ENCODE measurements at places on chromosomes 1 and 21.

DNA sequence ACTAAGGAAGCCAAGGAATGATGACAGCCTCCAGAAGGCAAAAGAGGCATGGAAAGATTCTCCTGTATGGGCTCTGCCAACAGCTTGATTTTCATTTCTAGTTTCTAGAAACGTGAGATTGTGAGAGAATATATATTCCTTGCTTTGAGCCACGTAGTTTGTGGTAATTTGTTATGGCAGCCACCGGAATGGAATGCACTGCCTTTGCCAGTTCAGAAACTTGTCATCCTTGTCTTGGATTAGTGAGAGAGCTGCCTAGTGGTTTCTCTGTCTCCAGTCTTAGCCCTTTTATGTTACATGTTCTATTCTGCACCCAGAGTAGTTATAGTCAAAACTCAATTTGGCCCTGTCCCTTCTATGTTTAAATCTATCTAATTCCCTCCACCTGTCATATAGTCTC lies 216.0 kb upstream of the PTGFR start:
- DNase-seq: no peak

GRCh38 chr1:219325368-219325742 lies 151.7 kb downstream of the LYPLAL1 start:
- DNase-seq: no peak

DNA sequence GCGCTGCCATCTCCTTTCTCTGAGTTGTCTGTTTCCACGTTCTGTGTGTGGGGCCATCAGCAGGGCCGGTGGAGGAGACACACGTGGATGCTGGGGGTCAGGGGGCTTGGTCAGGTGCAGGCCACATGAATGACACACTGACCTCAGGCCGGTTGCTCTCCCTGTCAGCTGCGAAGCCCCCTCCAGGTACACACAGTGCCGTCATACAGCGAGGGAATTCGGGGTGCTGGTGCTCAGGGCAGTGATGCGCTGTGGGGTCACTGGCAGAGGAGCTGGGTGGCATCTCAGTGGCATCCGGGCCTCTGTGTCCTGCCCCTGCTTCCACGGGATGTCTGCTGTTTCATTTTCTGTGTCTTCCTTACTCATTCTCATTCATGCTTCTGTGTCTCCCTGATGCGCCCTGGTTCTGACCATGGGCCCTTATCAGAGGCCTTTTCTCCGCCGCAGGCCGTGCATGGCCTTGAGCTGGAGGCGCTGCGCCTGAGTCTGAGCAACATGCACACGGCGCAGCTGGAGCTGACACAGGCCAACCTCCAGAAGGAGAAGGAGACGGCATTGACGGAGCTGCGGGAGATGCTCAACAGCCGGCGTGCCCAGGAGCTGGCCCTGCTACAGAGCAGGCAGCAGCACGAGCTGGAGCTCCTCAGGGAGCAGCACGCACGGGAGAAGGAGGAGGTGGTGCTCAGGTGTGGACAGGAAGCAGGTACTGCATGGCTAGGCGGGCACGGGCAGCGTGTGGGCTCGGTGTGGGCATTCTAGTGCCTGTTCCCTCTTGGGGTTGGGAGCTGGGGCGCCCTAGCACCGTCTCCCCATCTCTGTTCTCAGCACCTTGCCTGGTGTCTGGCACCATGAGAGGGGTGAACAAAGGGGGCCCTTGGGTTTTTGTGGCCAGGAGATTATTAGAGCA lies 22.6 kb downstream of the PCNT start:
- no peak for DNase-seq

DNA sequence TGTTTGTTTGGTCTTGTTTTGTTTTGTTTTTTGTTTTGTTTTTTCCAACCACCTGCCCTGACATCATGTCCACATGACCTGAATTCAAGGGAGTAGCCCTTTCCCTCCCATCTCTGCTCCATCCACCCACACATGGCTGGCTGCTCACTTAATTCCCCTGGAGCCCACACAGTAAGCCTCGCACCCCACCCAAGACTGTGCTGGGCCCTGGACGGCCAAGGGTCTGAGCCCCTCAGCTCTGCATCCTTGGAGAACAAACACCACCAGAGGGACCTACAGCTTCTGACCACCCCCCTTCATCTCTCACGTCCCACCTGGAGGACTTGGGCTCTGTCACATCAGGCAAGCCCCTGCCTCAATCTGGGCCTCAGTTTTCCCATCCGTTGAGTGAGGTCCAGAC lies 39.1 kb downstream of the MATN1 start:
- DNase-seq: no peak

- DNase-seq: no peak
These were observed 20.7 kb upstream of the HRNR start for GRCh38 chr1:152244576-152245273.

GRCh38 chr1:186738926-186739325 lies 58.7 kb upstream of the PTGS2 start:
- DNase-seq: no peak

GRCh38 chr1:30751830-30752650 lies 5.5 kb downstream of the LAPTM5 start:
- no peak for DNase-seq

DNA sequence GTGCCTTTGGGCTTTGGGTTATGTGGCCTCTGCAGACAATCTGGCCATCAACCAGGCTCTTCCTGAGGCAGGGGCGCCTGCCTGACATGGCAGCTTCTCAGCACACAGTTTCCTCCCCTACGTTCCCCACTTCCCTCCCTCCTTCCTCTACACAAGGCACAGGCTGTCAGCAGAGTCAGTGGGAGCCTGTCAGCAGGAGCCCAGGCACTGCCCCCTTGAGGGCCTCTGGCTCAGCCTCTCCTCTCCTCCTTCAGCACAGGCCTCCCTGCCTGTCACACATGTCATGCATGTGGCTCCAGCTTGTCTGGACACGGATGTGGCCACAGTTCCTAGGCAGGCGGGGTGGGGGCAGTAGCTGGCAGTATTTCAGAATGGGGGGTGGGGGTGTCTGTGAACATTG lies 52.2 kb upstream of the ARTN start:
- no peak for DNase-seq

DNA sequence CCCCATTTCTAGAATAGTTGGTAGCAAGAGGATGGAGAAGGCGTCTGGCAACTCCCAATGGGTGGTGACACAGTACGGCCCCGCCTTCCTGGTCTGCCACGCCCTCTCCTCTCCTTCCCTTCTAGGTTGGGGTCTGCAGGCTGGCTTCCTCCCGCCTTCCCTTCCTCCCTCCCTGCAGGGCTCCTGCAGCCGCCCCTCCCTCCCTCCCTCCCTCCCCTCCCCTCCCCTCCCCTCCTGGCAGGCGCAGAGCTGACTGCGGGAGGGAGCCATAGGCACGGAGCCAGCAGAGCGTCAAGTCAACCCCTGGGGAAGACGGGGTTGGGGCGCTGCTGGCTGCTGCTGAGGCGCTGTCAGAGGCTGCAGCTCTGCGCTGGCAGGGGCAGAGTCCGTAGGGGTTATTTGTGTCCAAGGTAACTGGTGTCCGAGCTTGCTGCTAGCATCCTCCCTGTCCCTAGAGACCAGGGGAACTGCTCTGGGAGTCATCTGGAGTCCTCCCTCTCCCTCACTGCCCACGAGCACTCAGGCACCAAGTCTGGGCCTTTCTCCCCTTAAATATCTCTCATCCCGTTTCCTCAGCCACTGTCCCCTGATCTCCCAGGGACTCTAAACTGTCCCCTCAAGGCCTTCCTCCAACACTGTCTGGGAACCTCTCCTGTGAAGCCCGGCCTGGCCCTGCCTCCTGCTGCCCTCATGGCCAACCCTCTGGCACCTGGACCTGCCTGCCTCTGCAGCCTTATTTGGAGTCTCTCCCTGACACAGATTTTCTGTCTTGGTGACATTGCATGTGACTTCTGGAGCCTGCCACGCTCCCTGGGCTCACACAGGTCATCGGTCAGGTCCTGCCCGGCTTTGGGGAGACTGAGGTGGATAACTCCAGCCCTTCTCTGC lies 57.4 kb upstream of the ACOT11 start:
- no peak for DNase-seq

GRCh38 chr1:242651817-242652216 lies 127.3 kb upstream of the PLD5 start:
- no peak for DNase-seq

GRCh38 chr1:2528966-2529783 lies 888 bp downstream of the HES5 start:
- no peak for DNase-seq

DNA sequence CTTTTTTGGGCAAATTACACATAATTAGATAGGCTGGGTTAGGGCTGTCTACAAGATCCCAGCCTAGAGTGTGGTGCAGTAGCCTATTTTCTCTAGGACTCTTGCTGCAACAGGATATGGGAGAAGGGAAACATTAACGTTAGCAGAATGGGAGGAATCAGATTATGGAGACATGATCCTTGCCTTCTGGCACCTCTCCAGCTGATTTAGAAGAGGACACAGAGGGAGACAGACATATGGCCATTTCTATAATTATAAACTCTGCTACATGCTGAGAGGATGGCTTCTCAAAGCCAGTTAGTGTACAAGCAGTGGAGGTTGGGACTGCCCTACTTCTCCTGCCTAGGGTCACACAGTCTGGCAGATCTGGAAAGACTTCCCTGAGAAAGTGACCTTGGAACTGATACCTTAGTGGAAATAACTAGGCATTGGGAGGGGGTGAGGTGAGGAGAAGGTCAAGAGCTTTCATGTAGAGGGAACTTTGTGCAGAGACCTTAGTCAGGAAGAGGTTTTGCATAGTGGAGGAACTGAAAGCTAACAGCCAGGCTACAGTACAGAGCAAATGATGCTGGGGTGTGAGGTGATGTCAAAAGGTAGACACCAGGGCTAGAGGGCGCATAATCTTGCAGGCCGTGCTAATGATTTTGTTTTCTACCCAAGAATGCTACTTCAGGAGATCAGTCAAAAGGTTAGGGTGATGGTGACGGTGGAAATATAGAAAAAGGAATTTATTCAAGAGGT lies 1.2 kb upstream of the CD1D start:
- DNase-seq: no peak

DNA sequence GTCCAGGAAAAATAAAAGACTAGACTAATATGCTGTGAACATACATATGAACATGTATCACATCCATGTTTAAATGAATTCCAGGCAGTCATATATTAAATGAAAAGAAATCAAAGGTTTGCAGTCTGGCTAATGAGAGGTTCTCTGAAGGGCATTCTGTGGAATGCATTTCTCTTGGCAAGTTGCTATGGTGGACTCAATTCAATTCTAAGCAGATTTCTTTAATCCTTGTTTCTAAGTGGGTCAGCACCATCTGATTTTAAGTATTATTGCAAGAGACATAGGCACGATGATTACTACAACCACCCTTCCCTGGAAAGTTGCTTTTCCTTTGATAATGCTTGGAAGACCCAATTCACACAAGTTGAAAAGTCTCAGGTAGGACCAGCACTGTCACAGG lies 23.9 kb upstream of the ABCA4 start:
- no peak for DNase-seq

DNA sequence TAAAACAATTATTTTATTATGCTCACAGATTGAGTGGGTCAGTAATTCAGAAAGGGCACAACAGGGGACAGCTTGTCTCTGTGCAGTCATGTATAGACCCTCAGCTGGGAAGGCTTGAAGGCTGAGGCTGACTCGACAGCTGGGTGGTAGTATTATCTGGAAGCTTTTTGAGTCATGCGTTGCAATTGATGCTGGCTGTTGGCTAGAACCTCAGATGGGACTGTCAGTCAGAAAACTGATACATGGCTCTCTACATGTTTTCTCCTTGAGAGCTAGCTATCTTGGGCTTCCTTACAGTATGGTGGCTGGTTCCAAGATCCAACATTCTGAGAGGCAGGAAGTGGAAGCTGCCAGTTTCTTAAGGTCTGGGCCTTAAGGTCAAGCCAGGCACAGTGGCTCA lies 61.5 kb upstream of the SELENON start:
- DNase-seq: no peak

DNA sequence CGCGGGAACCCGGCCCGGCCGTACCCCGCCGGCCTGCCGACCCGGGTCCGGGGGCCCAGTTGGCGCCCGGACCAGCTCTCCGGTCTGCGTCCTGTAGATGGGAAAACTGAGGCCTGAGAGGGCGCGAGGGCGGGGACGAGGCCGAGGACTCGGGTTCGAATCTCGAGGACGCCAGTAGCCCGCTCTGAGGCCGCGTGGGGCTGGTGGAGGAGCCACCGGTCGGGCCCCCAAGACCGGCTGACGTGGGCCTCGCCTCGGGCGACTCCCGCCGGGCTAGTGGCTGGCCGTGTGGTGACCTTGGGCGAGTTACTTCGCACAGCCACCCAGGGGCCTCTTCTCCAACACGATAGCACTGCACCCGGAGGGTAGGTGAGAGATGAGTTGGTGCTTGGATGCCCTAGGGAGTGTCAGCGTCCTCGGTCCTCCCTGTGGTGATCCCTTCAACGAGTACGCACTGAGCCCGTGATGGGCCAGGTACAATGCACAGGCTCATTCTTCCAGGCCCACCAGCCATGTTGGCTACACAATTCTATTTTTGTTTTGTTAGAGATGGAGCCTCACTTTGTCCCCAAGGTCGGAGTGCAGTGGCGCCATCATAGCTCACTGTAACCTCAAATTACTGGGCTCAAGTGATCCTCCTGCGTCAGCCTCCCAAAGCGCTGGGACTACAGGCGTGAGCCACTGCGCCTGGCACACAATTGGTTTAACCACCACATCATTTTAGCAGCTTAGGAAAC lies 404 bp upstream of the SCMH1 start:
- DNase-seq: peak; percentile 12

- DNase-seq: no peak
These were observed 79.2 kb downstream of the PROX1 start for GRCh38 chr1:214066936-214067335.

DNA sequence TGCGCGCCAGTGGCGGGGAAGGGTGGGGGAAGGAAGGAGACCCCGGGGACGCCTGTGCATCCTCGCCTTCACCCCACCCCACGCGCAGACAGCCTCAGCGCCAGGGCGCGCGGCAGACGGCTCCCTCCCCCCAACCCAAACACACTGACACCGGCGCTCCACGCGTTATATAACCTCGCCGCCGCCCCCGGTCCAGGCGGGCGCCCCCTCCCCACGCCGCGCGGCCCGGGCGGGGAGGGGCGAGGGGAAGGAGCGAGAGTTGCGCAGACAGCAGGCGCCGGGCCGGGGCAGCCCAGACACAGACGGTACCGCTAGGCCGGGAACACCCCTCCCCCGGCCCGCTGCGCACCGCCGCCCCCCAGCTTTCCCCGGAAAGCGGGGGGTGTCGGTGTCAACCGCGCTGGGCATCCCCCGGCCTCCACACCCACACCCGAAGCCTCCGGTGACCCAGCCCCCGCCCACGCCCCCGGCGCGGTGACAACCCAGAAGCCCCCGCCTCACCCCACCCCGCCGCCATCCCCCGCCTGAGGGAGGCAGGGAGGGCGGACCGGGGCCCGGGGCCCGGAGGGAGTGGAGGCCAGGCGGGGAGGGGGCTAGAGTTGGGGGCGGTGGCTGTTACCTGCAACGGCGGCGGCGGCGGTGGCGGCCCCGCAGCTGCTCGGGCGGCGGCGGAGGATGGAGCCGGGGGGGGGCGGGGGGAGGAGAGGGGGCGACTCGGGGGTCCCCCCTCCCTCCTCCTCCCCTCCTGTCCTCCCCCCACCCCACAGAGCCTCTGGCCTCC lies 432 bp downstream of the AKT3 start:
- no peak for DNase-seq

- DNase-seq: no peak
These were observed 26.4 kb downstream of the TOMM20 start for GRCh38 chr1:235102259-235102582.

DNA sequence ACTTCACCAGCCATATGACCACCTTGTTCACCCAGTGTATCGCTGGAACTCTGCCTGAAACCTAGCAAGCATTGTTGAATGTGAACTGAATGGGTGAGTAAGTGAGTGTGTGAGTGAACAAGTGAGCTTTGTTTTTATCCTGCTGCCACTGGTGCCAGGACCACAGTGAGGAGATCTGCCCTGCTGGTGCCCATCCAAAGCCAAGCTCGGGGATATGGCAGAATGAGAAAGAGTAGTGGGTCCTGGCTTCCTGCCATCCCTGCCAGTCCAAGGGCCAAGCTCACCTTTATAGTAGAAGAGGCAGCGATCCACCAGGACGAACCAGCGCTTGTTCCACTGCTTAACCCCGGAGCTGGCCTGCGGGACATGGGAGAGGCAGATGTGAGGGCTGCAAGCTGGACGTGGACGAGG lies 53.4 kb upstream of the GOLT1A start:
- no peak for DNase-seq

Measured in SW480 (cell line).